ENCODE measurements at places on chromosomes 6 and 20.
A peak's percentile ranks its signal among the peaks of the same experiment; 100 is the strongest.

DNA sequence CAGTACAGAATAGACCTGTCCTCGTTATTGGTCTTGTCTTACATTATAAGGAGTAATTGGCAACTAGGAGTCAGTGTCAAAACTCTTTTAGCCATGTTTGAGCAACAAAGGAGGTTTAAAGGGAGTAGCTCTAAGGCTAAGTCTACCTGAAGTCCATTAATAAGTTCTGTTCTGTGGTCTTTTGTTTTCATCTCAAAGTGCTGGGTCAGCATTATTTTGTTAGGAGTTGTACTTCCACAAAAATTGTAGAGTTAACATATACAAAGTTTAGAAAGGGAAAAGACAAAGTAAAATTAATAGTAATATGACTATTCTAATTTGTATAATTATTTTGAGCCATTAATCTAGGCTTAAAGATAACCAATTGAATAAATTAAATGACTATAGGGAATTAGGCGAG lies 12.7 kb upstream of the SENP6 start:
- no peak for DNase-seq

DNA sequence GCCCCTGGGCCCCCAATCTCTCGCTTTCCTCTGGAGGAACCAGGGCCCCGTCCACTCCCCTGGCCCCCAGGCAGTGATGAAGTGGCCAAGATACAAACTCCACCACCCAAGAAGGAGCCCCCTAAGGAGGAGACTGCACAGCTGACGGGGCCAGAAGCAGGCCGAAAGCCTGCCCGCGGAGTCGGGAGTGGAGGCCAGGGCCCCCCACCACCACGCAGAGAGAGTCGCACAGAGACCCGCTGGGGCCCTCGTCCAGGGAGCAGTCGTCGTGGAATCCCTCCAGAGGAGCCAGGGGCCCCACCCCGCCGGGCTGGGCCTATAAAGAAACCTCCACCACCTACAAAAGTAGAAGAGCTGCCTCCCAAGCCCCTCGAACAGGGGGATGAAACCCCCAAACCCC lies 10.7 kb downstream of the PRRC2A start:
- no peak for DNase-seq

- no peak for DNase-seq
Measured at GRCh38 chr6:20236909-20237600, 24.8 kb upstream of the MBOAT1 start.

GRCh38 chr6:26156105-26156849 lies 69.0 kb downstream of the HFE start:
- peak; percentile 86 for DNase-seq

GRCh38 chr6:6729971-6730370 lies 141.5 kb downstream of the LY86 start:
- no peak for DNase-seq

DNA sequence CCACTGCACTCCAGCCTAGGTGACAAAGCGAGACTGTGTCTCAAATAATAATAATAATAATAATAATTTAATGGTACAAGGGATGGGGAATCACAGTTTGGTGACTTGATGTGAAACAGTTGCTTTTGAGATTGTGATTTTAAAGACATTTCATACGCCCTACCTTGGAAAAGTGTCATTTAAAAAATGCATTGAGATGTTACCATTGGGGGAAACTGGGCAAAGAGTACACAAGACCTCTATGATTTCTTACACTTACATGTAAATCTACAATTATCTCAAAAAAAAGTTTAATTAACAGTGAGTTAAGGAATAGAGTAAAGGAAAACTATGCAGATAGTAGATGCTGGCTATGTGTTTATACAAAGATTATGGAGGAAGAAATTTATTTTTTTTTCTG lies 22.3 kb downstream of the ADTRP start:
- DNase-seq = no peak

DNA sequence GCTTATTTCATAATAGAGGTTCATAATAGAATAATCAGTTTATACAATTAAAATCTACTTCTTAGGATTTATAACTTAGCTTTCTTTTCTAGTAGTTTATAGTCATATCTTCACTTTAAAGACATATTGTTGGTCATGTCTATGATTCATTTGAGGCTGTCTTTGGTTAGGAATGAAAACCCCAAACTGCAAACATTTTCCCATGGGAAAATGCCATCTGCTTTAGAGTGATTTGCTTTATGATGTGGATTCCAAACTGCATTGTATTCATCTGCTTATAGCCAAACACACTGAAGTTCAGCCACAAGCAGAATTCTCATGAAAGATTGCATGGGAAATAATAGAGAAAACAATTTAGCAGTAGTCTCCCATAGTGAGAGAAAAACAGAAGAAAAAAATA lies 128.0 kb downstream of the RFPL4B start:
- no peak for DNase-seq

GRCh38 chr6:14638906-14639761 lies 521.6 kb downstream of the CD83 start:
- DNase-seq = peak; percentile 12

DNA sequence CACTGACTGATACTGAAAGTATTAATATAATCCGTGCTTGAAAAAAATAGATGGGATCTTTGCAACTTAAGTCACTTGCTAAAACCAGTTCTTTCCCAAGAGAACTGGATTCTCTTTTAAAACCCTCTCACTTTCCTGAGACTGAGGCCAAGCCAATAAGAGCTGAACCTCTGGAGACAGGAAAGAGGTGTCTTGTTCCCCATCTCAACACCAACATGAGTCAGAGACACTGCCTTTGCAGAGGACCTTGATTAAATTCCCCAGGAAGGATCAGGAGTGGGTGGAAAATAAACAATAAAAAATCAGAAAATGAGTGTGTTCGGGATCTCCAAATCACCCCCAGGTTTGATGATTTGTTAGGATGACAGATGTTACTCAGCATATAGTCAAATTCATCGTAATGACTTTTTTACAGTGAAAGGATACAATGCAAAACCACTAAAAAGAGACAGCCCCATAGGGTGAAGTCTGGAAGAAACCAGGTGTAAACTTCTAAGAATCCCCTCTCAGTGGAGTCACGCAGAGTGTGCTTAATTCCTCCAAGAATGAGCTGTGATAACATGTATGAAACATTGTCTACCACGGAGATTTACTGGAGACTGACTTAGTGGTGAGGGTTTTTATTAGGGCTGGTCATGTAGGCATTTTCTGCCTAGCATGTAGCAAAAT lies 122.8 kb upstream of the BEND3 start:
- DNase-seq = no peak

Measured in NCI-H345 (cell line).